Stimulated activated CD8-positive, alpha-beta memory T cell treated with anti-CD3 and anti-CD28 coated beads, Interleukin-15, amount 100 ng/mL, for 4 hours (primary cell): ENCODE measurements at places on chromosomes 12 and 14.
A peak's percentile ranks its signal among the peaks of the same experiment; 100 is the strongest.

GRCh38 chr14:91284146-91284790 is 39.8 kb upstream of the GPR68 start:
- no peak for DNase-seq

GRCh38 chr12:77300811-77301210 is 235.4 kb upstream of the E2F7 start:
- DNase-seq = no peak

GRCh38 chr12:8549381-8549780 is 8.7 kb upstream of the CLEC4E start:
- DNase-seq = no peak

DNA sequence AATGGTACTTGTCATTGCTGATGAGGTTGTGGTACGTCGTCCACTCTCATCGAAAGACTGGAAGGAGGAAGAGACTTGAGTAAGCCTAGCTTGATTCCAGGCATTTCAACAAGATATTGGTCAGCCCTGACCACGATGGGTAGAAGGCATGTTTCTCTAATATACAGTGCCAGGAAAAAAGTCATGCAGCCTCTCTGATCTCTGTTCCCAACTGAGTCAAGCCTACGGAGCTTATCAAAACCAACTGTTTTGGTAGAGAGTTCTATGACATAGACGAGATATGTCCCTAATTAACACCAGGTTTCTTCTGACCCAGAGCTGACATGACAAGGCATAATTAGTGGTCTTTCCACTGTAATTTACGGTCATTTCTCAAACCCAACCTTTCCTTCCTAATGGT is 58.5 kb downstream of the NIN start:
- DNase-seq = no peak

DNA sequence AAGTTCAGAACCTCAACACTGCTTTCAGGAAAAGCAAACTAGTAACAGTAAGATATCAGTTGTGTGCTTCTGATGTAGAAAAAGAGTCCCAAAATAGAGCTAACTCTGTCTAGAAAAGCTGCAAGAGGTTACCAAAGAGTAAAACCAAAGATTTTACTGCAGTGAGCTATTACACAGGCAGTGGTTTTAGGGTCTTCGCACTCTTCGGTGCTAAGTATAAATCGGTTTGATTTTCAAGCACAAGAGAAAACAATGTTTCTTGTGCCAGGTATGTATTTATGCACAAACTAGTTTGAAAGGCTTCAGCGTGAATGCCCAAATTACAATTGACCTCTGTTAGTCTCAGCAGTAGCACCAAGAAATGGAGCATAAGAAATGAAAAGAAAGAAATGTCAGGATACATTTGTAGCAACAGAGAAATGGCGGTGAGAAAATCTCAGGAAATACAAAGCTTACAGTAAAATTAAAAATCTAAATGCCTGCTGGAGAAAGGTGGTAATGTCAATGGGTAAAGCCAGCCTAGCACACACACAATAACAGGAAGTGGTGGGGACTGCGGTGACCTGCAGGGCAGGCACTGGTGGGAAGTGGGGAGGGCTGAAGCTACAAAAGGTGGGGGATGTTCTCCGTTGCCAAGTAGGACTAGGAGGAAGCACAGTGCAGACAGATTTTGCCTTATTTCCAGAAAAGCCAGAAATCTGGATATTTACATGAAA is 18.0 kb upstream of the DYRK2 start:
- DNase-seq = peak; percentile 68

- DNase-seq = no peak
Observed at GRCh38 chr14:72577521-72577920, 316.4 kb downstream of the DPF3 start.
